ENCODE measurements at places on chromosomes 5 and 9.

- DNase-seq: no peak
Observed at GRCh38 chr9:135210676-135211523, 123.4 kb downstream of the OLFM1 start.

DNA sequence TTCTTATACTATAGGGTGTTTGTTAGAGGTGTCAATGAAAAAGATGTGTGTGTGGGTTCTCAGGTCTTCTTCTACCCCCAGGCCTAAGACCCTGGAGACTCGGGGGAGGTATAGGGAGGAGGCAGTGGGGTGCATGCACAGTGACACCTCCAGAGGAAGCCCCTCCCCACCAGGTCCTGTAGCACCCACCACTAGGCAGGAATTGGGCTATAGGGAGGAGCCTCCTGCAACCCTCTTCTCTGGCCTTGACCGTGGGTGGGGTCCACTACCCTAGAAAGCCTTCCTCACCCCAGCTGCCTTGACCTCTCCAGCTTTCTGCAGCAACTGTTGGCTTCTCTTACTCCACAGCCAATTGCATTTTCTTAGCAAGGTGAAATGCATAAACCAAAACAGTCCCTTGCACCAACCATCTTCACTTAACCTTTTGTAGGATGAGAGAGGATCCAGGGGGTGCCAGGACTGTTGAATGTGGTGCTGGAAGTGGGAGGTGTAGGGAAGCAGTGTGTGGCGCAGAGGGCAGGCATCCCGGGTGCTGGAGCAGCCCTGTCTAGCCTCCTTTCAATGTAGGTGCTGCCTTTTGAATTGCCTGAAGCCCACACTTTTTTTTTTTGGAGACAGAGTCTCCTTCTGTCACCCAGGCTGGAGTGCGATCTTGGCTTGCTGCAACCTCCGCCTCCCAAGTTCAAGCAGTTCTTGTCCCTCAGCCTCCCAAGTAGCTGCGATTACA lies 128.5 kb downstream of the RGS3 start:
- no peak for DNase-seq

- no peak for DNase-seq
Observed at GRCh38 chr5:73529081-73529480, 30.8 kb downstream of the BTF3 start.

DNA sequence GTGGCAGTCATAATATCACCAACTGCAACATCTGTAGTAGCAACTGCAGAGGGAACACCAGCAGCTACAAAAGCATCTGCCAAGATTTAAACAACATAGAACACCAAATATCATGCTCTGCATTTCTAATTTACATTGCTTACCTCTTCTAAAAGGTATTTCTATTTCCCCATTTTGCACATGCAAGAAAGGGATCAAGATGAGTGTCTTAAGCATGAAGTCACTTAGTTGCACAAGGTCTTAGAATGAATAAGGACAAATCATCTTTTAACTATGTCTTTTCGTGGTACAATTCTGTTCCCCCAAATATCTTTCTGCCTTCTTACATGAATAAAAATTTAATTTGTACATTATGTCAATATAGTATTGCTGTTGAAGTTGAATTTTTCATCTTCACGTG lies 1746.4 kb downstream of the EFNA5 start:
- no peak for DNase-seq

- DNase-seq: no peak
Observed at GRCh38 chr9:99783799-99784198, 37.9 kb upstream of the NR4A3 start.

GRCh38 chr9:136283291-136284235 lies 20.3 kb downstream of the CCDC187 start:
- DNase-seq: peak; percentile 69

DNA sequence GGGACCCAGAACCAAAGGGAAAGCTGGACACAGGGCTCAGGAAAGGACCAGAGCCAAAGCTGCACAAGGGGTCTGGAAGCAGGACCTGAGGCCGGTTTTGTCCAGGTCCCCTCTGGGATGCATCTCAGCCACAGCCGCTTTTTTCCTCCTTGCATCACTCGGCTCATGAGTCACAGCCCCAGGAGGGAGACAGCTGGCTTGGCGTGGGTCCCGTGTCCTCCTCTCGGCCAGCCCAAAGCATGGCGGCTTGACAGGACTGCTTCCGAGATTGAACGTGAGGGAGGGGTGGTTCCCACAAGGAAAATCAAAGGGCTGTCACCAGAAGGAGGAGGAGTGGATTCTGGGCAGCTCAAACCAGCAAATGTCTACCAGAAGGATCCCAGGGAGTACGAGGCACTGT lies 56.7 kb upstream of the CPLX2 start:
- DNase-seq: no peak

DNA sequence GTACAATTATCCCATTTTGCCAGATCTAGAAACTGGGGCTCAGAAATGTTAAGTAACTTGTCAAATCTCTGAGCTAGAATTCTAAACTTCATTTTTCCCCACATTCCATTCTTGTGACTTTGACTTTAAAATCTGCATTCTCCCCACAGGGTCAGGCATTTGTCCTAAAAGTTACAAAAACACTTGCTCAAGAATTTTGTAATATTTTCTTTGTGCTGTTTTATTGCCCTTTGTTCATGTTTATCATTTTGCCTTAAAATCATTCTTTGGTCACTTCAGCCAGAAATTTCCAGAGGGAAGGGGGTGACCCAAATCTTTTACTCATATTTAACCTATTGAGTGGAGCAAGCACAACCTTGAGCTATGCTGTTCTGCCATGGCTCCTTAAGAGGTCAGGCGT lies 120.1 kb upstream of the CCL21 start:
- DNase-seq: no peak

GRCh38 chr5:125154301-125155110 lies 408.1 kb upstream of the ZNF608 start:
- no peak for DNase-seq

GRCh38 chr9:206481-206880 lies 8.2 kb upstream of the DOCK8 start:
- no peak for DNase-seq

- no peak for DNase-seq
Observed at GRCh38 chr5:71974165-71974564, 133.1 kb upstream of the MAP1B start.

- no peak for DNase-seq
Observed at GRCh38 chr5:58475404-58475803, 15.5 kb upstream of the PLK2 start.

DNA sequence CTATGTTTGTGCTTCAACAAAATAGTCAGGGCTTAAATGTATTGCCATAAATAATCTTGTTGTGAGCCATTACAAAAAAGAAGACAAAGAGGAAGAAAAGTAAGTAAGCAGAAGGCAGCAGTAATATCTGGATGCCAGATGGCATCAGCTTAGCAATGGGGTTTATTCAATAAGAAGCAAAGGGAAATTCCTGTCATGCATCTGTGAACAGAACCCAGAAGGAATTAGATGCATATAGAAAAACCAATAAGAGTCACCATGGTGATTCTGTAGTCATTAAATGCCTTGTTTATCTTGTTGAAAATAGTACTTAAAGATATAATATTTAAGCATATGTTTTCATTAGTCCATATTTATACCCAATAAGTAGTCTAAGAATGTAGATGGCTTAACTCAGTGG lies 216.0 kb downstream of the ADAMTSL1 start:
- no peak for DNase-seq

GRCh38 chr5:105150323-105150722 lies 1587.7 kb upstream of the NUDT12 start:
- no peak for DNase-seq

GRCh38 chr5:116455061-116455460 lies 119.6 kb downstream of the SEMA6A start:
- DNase-seq: no peak

GRCh38 chr5:109063223-109063622 lies 315.5 kb downstream of the FER start:
- no peak for DNase-seq

DNA sequence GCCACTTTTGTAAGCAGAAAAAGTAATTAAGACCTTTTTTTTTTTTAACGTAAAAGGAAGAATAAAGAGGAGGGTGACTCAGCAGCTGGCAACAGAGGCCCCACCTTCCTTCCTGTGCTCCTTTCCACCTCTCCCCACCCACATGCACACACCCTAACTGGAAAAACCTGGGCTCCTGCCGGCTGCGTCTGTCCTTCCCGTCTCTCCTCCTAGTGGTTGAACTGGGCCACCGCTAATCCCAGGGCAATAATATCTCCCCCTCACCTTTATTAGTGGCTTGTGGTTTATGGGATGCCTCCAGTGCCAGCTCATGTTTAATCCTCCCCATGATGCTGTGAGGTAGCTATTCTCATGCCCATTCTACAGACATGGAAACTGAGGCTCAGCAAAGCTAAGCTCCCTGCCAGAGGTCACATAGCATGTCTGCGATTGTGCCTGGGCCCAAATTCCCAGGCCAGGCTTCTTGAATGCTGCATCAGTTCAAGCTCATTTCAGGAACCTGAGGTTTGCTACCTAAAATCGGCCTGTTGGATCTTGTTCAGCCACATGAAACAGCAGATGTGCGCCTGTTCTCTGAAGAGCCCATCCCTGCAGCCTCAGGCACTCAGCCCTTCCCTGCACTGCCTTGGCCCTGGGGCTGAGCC lies 60.9 kb upstream of the IL17B start:
- DNase-seq: no peak

DNA sequence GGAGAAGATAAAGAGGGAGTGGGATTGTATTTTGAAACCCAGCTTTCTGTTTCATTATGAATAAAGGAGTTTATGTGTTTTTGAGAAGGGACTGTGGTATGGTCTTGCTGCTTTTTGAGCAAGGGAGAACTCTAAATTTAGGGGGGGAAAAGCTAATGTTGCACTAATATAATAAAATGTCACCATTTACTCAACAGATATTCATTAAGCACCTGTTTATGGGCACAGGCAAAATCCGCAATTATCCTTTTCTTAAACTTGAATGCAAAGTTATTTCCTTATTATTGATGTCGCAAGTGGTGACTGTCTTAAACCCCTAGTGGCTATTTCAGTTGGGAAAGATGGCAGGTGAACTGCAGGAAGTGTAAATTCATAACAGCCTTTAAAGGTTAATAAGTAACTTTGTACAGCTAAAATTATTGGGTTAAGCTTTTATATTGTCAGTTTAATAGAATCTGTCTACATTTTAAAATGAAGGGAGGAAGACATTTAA lies 1.5 kb downstream of the CDC42SE2 start:
- DNase-seq: no peak

DNA sequence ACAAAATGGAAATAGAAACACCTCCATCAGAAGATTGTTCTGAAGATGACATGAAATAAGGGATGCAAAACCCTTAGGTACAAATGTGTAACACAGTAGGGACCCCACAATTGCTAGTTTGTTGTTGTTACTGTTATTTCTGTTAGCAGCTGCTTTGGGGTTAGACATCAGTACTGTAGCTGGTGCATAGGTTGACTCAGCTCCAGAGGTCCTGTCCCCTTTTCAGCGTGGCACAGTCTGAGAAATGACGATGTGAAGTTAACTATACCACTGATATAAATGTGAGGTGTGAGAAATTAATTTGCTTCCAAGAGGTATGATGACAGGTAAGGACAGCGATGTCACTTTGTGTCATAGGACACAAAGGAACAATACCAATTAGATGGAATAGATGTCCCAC lies 384.6 kb upstream of the KLF4 start:
- DNase-seq: no peak

DNA sequence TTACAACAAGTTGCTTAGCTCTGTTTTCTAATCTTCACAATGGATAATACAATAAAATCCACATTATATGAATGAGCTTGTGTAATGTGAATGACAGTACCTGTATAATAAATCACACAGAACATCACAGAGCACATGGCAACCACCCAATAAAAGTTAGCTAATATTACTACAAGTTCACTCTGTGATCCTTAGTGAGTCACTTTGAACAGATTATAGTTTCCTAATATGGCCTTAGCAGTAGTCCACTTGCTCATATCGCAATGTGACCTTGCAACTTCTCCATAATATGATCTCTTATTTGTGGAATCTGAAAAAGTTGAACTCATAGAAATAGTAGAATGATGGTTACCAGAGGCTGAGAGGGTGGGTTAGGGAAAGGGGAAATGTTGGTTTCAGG lies 361.3 kb downstream of the PTPRD start:
- no peak for DNase-seq

GRCh38 chr5:41770799-41771198 lies 99.4 kb downstream of the OXCT1 start:
- no peak for DNase-seq

DNA sequence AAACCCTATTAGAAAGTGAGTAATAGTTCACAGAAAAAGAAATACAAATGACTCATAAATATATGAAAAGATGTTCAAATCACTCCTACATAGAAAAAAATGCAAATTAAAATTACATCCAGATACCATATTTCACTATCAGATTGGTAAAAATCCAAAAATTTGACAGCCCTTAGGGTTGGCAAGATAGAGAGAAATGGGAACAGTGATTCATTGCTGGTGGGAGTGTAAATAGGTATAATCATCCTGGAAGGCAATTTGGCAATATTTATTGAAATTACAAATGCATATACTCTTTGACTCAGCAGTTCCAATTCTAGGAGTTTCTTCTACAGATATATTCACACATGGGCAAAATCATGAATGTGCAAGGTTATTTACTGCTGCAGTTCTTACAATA lies 273.5 kb downstream of the NR2F1-AS1 start:
- DNase-seq: no peak

GRCh38 chr5:54081415-54081814 lies 229.0 kb downstream of the ARL15 start:
- no peak for DNase-seq

GRCh38 chr5:172586125-172587060 lies 54.7 kb upstream of the NEURL1B start:
- DNase-seq: no peak

- DNase-seq: no peak
Observed at GRCh38 chr5:120151181-120151580, 312.9 kb upstream of the PRR16 start.
